ENCODE measurements at places on chromosomes 1 and 21.

- DNase-seq, result no peak
Observed at GRCh38 chr1:156488566-156489165, 11.9 kb downstream of the MEF2D start.

DNA sequence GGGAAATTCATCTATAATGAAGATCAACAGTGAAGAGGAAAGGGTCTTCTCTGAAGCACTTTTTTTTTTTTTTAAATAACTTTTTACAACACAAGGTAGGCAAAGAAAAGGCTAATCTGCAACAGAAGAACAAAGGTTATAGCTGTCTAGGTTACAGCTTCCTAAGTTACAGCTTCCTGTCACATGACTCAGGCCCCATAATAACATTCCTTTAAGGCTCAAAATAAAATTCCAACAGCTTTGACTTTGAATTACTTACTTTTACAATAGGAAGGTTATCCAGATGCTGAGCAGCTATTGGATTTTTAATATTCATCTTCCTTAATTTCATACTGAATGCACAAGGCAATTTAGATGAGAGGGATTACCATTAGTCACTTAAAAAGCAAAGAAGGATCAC lies 40.4 kb upstream of the TMEM61 start:
- peak; percentile 32 for DNase-seq

DNA sequence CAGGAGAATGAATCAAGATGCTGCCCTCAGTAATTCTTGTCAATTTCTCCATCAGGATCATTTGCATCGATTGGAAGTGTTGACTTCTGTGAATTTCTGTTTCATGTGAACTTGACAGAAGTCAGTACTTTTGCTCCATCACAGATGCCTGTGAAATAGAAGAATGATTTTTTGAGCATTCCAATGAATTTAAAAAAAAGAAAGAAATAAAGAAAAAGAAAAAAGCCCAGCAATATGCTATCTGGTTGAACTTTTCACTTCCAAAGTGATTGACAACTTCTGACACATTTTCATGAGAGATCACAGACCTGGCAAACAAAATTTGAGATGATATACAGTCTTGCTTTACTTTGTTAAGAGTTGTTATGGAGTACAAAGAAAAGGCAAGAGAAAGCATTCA lies 175.3 kb downstream of the RWDD3 start:
- no peak for DNase-seq

DNA sequence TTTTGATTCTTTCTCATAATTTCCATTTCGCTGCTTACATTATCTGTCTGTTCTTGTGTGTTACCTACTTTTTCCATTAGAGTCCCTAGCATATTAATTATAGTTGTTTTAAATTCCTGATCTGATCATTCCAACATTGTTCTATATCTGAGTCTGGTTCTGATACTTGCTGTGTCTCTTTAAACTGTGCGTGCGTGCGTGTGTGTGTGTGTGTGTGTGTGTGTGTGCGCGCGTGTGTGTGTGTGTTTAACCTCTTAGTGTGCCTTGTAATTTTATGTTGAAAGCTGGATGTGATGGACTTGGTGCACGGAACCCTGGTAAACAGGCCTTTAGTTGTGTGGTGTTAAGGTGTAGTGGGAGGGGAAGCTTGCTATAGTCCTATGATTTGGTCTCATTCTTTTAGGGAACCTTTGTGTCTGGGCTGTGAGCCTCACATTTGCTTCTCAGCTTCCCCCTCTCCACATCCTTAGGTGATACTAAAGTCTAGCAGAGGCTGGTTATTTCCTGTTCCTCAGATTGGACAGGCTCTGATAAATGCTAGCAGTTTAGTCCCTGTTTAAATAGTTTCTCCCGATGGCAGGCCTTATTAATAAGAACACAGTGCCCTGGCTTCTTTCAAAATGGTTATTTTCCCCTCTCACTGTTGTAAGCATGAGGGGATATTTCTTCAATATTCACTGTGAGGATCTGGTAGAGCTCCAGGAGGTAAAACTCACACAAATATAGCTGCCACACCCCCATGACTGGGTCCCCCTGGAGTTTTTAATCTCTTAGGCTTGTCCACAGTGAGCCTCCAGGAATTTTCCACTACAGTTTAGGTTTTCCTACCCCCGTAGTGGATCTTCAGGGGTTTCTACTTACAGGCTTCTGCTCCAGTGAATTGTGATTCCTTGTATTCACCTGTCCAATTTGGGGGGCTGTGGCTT lies 118.3 kb downstream of the GALNT2 start:
- DNase-seq, result peak; percentile 5

- DNase-seq, result no peak
Observed at GRCh38 chr1:1529936-1530335, 10.5 kb downstream of the TMEM240 start.

DNA sequence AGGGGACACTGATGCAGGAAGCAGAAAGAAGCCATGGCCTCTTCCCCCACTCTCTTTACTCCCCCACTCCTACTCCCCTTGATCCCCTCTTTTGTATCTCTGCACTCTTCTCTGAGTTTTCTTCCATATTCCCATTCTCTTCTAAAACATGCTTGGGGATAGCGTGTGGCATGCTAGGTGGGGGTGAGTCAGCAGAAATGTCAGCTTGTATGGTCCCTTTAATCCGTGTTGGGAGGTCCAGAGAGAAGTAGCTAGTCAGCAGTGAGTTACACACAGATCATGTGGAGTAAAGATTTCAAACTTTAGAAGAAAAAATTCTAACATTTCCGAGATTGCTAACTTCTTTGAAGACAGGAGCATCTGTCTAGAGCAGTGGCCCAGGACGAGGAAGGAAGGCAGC lies 4.0 kb upstream of the KCNK1 start:
- no peak for DNase-seq

DNA sequence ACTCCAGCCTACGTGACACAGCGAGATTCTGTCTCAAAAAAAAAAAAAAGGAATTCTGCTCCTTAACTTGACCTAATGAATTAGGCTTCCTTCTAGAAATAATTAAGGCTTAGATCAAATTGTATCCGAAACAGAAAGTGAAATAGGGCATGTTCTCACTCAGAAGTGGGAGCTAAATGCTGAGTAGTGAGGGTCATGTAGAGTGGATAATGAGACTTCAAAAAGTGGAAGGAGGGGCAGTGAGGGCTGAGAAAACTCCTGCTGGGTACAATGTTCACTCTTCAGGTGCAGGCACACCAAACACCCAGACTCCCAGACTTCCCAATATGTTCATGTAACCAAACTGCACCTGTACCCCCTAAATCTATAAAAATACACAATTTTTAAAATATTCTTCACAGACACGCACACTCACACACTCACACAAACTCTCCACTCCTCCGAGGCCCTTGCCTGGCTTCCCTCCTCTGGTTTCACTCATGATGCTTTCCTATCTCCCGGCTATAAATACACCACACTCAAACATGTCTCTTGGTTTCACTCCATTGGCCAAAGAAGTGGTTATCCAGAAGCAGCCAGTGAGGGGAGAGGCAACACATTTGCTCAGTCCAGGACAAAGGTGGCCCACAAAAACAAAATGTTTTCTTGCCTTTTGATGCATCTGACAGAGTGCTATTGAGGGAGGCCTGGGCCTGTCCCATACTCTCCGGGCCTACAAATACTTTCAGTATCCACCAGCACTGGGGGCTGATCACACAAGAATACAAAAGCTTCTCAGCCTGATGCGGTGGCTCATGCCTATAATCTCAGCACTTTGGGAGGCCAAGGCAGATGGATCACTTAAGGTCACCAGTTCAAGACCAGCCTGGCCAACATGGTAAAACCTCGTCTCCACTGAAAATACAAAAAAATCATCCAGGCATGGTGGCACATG lies 249.2 kb downstream of the TOMM20 start:
- no peak for DNase-seq

DNA sequence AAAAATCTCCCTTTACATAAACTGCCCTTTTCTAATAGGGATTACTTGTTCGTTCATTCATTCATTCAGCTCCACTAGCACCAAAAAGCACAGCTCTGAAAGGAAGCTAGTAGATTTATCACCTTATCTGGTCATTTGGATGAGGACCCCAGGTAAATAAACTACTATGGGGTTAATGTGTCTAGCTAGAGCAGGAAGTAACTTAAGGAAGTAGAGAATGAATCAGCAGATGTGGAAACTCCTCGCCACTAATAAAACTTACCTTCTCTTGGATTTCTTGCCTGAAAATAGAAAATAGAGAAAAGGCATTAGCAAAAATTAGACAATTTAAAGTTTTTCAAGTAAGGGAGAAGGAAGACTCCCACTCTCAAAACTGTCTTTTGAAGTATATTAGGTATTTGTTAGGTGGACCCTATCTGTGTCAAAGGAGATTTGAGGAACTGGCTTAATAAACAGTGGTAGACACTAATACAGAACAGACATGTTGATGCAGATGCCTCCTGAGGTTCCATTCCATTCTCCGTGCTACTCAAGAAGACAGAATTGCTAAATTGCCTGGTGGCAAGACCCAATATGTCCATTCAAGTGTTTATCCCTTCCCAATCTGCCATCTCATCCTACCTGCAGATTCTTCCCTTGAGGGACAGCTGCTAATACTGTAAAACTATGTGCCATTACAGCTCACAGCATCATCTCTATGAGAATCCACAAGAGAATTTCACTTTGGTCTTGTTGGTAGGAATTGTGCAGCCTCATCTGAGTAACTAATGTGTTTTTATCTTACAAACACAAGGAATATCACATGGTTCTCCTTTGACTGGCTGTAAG lies 14.9 kb downstream of the SELL start:
- DNase-seq, result no peak

DNA sequence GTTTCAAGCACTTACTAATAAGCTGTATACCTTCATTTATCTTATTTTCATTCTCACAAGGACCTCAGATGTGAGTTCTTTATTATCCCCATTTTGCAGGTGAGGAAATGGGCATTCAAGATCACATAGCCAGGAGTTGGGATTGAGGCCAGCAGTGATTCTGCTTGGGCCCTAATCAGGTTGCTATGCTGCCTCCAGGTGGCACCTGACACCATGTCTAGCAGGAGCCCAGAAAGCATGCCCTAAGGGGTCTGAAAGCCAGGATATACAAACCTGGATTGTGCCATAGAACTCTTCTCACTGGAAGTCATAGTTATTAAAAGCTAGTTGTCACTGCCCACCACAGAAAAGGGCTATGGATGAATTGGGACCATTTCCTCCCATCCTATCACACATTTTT lies 61.1 kb downstream of the FYB2 start:
- DNase-seq, result peak; percentile 4

DNA sequence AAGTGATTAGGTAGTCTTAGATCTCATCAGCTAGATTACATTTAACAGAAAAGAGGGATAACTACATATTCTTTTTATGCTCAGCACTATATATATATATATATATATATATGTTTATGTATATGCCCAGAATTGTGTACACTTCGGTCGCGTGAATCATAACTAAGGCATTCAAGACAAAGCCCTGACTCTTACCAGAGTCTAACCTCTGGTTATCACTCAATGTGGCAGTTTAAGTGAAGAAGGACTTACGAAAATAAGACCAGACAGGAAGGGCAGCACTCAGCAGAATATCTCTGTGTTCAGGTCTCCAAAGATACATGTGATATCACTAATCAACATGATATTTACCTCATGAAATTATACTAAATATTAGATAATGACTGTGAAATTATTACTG lies 1326.7 kb downstream of the MRPL39 start:
- peak; percentile 66 for DNase-seq

DNA sequence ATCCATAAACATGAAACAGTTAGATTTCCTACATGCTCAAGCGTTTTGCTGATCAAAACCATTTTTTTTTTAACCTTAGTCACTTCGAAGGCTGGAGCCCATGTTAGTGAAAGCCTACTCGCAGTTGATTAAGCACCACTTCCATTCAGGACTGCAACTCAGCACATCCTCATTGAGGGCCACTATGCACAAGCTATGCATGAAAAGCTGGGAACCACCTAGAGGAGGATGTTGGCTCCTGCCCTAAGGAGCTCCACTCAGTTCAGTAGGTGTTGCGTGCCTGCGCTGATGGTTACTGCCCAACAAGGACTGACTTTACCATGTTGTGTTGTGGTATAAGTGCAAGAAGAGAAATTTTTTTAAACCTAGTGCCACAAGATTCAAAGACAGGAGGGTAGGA lies 181.4 kb upstream of the L1TD1 start:
- DNase-seq, result no peak

GRCh38 chr1:200037904-200038303 lies 10.4 kb downstream of the NR5A2 start:
- DNase-seq, result no peak

DNA sequence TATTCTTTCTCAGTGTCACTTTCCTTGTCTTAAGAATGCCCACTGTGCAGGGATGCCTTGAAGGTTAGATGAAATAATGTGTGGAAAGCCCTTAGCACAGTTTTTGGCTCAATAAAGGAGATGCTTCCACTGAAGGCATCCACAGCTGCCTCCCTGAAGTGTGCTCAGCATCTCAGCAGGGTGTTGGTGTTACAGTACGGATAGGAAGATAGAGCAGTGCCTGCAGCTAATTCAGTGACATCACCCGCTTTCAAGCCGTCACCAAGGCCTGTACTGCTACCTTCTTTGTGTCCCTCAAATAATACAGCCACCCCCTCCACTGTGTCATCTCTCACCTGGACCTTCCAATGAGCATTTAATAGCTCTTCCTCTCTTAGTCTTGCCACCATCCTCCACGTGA lies 59.0 kb downstream of the NDUFS5 start:
- no peak for DNase-seq

GRCh38 chr1:163231385-163231784 lies 28.7 kb upstream of the RGS5 start:
- DNase-seq, result peak; percentile 26

Data from ELR (cell line).